ENCODE measurements at places on chromosomes 12 and 14.

GRCh38 chr14:73176685-73177084, 40.4 kb downstream of the PSEN1 start:
- no peak for DNase-seq

DNA sequence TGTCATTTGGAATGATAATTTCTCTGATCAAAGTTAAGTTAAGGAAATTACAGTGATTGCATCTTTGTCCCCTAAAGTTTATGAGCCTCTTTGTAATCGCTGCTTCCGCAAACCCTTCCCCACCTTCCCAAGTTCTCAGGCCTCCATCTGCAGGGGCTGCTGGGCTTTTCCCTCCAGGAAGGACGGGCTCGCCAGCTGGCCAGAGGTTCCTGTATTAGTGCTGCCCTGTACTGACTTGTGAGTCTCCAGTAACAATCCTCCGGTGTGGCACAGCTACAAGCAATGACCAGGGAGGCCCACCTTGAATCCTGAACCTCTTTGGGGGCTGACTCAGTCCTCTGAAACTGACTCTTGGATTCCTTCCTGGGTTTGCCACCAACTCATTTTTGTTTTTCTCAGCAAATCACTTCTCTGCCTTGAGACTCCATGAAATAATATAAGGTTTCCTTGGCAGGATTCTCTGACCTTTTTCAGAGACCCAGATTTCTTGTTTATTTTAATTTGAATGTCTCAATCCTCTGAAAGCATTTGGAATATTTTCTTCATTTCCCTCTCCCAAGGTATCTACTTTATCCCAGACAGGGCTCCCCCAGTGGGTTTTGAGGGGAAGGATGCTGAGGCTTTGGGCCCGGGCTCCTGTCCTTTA, 398.6 kb downstream of the ZFP36L1 start:
- DNase-seq, result no peak

GRCh38 chr14:21880918-21881317, 207.3 kb upstream of the OR4E1 start:
- DNase-seq, result no peak

- DNase-seq, result peak; percentile 66
Observed at GRCh38 chr12:55974308-55974730, 441 bp downstream of the RAB5B start.

GRCh38 chr14:96145116-96145864, 59.3 kb upstream of the BDKRB2 start:
- DNase-seq, result no peak

- peak; percentile 50 for DNase-seq
Observed at GRCh38 chr12:96034621-96035282, 635 bp downstream of the LTA4H start.

GRCh38 chr12:63952995-63953394, 108.5 kb downstream of the SRGAP1 start:
- no peak for DNase-seq

DNA sequence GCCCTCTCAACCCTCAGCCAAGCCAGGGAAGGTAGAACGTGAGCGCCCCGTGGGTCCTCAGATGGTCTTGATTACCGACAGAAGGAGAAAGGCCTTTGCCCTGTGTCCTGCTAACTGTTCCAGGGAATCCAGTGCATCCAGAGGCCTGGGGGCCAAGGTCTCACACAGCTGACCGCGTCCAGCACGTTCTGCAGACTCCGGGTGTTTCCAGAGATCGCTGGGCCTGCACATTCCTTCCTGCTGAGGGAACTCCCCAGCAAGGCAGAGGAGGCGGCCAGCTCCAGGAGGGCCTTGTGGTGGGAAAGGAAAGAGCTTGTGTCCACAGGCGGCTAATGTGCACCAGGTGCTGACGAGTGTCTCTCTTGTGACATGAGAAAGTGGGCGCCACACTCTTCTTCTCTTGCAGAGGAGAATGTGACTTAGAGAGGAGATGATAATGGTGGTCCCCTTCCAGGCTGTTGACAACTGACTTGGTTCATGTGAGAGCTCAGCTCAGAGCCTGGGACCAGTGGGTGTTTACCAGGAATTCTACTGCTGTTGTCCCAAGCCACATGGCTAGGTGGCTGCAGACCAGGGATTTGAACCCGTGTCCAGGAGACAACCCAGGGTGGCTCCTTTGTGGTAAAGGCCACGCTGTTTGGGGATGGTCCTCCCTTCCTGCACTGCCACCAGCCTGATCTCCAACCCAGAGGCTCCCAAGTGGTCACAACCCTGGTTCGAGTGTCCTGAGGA, 46.8 kb upstream of the DLK1 start:
- no peak for DNase-seq

GRCh38 chr12:14284184-14284722, 81.2 kb upstream of the ATF7IP start:
- DNase-seq, result no peak

- no peak for DNase-seq
Observed at GRCh38 chr12:1984759-1985158, 19.5 kb downstream of the DCP1B start.

Data from thyroid gland (tissue), 4 donors.